ENCODE measurements at places on chromosomes 2 and 18.

DNA sequence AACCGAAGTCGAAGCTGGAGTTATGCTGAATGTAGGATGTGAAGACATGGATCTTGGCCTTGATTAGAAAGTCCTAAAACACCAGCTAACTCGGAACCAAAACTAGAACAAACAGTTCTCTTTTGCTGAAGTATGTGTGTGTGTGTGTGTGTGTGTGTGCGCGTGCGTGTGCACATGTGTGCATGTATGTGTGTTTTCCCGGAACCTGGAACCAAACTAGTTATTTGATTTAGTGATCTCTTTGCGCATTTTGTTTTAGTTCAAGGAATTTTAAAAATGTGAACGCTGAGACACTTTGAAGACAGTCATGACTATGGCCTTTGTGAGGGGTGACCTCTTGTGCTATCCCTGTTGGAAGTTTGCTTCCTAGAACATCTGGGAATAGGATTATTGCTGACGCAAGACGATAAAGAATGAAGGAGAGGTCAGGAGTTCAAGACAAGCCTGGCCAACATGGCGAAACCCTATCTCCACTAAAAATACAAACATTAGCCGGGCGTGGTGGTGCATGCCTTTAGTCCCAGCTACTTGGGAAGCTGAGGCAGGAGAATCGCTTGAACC, 23.8 kb downstream of the FHL2 start:
- no peak for DNase-seq

- DNase-seq: no peak
Measured at GRCh38 chr2:216260629-216261028, 111.7 kb downstream of the MARCHF4 start.

DNA sequence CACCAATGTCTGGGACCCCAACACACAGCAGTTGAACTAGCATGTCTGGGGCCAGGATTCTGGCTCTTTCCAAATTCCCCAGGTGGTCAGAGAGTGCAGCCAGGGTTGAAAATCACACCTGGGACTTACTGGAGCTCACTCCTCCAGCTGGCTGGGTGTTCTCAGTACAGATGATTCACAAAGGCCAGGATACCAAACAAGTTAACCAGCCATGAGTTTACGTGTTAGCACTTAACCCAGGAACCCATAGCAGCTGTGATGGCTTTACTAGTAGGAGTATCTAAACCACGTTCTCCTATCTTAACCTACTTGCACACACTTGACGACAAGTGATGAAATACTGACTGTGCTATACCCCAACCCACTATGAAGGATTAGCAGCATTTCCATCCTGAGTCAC, 222.8 kb downstream of the FBXO15 start:
- DNase-seq: no peak

- DNase-seq: no peak
Measured at GRCh38 chr18:44341759-44342158, 338.9 kb upstream of the SETBP1 start.

GRCh38 chr2:24885221-24886125, 34.6 kb downstream of the ADCY3 start:
- DNase-seq: no peak

DNA sequence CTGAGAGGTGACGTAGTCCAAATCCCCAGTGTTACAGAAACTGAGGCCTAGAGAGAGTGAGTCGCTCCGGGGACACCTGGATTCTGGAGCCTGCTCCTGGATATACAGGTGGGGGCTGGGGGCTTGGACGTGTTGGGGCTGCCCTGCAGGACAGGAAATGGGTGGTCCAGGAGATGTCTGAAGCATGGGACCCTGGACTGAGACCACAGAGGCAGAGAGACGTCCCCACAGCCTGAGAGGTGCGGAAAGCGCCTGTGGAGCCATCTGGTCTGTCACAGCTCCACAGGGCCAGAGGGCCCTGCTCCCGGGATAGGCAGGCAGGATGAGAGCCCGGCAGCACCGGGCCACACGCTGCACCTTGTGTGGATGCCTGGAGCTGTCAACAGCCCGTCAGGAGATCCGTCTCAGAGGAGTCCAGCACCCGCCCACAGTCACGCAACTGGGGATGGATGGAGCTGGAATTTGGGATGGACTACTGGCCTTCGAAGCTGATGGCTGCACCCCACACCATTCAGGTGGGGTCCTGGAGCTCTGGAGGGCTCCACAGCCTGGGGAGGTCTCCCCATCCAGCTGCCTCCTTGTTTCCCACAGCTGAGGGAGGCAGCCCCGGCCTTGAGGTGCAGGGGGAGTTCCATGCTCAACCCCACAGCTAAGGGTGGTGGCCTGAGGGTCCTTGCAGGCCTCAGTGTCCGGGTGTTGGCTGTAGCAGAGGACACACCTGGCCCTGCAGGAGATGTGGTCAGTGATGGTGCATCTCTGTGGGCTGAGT, 303.0 kb downstream of the NDUFA10 start:
- DNase-seq: no peak

DNA sequence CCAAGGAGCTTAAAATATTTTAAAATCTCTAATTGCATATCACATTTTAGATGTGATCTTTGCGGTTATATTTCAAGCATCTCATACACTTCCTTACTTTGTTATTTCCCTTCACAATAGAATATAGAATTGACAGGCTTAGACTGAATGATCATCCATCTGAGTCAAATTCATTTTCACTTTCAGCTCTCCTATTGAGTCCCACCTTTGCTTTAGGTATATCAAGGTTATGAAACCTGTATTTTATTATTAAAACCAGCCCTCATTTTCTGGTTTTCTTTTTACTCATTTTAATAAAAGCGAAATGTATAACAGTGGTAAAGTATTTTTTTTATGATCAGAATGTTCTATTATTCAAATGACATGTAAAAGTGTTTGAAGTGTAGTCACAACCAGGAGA, 162.9 kb upstream of the KYNU start:
- no peak for DNase-seq

DNA sequence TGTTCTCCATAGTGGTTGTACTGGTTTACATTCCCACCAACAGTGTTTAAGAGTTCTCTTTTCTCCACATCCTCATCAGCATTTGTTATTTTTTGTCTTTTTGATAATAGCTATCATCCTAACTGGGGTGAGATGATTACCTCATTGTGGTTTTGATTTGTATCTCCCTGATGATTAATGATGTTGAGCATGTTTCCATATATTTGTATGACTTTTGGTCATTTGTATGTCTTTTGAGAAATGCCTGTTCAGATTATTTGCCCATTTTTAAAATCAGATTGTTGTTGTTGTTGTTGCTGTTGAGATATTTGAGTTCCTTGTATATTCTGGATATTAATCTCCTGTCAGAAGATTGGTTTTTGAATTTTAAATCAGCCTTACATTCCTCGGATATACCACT, 147.5 kb downstream of the NCOA1 start:
- DNase-seq: no peak

- no peak for DNase-seq
Measured at GRCh38 chr18:79600141-79600540, 79.5 kb upstream of the CTDP1 start.

- DNase-seq: no peak
Measured at GRCh38 chr2:106961328-106961727, 75.4 kb upstream of the ST6GAL2 start.

DNA sequence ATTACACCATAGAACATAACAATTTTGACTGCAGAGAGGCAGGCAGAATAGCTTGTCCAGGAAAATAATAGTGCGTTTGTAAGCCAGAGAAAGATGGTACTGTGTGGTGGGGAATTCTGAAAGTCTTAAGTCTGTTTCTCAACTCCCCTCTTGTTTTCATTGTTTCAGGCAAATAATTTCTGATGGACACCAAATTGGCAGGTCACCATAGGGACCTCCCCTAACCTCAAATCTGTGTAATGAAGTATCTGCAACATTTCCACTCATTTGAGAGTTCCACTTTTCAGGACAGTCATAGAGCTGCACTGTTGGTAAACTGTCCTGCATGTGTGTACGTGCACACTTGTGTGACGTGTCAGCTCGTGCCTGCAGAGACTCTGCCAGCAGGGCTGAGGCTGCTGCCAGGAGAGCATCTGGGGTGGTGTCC, 195.6 kb downstream of the AGAP1 start:
- DNase-seq: no peak

DNA sequence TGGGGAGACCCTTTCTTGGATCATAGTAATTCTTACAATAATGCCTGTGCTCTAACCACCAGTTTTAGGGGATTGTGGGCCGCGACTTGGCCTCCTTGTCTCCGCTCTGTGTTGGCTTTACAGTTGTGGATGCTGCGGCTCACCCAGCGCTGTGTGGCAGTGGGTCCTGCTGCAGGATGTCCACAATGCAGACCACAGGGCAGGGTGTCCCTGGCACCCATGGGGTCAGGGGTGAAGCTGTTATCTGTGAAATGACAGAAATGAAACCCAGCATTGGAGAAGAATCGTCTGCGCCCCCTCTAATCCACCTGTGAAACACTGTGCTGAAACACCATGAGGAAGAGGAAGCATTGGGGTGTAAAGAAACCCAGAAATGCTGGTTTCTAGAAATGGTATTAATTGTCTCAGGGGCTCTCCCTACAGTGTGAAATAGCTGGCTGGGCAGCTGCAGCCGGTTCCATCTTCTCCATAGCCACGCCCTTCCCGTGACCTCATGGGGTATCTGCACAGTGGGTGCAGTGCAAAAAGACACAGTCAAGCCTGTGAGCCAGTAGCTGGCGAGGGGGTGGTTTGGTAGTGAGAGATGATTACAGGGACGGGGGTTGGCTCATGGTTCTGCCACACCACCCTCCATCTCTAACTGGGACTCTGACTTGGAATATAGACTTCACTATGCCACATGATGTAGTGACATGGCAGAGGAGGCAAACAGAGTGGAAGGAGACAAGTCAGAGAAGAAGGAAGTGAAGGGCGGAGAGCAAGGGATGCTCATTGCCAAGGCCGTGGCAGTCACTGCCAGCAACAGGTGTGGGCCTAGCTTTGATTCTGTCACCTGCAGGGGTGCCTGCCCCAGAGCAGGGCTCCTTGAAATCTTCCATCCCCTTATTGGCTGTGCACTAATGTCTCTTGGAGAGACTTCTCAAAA, 16.2 kb downstream of the INPP4A start:
- no peak for DNase-seq

- DNase-seq: no peak
Measured at GRCh38 chr2:121043061-121043826, 241.8 kb downstream of the TFCP2L1 start.

DNA sequence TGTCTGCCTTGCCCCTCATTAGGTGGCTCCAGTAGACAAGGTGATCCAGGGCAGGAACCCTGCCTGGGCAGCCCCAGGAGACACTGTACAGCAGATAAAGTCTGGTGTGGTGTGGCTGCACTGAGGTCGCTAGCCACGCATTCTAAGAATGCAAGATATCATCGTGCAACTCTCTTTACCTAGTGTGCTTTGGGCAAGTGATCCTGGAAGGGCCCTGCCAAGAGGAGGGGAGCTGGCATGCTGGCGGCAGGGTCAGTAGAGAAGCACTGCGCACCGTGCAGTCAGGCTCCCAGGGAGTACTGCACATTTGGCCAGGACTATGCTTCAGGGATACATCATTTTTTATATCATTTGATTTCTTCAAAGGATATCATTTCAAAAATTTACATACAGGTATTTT, 195.3 kb upstream of the SMAD2 start:
- no peak for DNase-seq

DNA sequence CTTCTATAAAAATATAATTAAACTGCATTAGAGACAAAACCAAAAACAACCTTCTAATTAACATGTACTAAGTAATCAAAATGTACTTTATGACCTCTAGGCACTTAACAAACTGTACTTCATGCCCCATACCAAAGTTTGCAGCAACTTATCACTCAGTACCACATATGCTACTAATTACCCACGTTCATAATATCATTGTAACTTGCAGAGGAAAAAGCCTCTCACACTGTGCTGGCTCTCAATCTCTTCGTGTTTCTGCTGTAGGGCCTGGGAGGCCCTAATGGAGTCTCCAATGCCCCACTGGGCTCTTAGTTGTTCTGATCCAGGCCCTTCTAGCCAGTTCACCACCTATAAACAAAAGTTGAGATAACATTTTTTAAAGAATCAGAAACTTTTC, 82.1 kb upstream of the CCDC141 start:
- no peak for DNase-seq

DNA sequence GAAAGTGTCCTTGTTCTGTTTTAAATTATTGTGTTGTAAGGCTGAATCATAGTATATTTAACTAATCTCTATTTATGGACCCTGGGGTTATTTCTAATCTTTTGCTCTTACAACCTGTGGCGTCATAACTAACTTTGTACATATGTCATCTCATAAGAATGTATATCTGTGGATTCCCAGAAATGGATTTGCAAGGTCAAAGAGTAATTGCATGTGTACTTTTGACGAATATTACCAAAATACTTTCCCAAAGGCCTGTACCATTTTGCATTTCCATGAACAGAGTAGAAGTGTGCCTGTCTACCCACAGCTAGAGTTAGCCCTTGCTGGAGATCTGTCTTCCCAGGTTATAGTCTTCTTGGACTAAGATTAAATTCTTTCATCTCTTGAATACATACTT, 42.8 kb downstream of the SEMA4F start:
- no peak for DNase-seq

GRCh38 chr2:204030322-204030721, 93.8 kb downstream of the ICOS start:
- no peak for DNase-seq

DNA sequence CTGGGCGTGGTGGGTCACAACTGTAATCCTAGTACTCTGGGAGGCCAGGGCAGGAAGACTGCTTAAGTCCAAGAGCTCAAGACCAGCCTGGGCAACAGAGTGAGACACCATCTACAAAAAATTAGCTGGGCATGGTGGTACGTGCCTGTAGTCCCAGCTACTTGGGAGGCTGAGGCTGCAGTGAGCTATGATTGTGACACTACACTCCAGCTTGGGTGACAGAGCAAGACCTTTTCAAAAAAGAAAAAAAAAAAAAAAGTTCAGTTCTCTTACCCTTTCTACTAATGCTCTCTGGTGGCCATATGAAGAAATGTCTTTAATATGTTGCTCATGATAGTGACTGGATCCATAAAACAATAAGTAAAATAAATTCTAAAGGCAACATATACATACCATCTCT, 14.9 kb downstream of the TYW5 start:
- no peak for DNase-seq

DNA sequence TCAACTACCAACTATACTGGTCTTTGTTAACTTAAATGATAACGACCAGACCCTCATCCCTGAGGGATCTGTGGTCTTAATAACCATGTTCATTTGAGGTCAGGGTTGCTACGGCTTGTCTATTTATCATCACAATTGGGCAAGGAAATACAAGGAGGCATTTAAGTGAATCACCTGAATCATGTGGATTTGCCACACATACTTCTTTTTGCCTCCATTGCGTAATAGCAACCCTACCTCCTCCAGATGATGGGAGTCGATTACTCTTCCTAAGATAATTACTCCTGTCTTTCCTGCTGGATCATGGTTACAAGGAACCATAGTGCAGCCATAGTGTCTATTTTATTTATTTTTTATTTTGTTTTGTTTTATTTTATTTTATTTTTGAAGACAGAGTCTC, 42.2 kb downstream of the TAF4B start:
- no peak for DNase-seq

GRCh38 chr18:51196811-51197660, 445 bp downstream of the MEX3C start:
- no peak for DNase-seq

GRCh38 chr2:177639262-177639914, 246.8 kb downstream of the AGPS start:
- DNase-seq: no peak

- no peak for DNase-seq
Measured at GRCh38 chr2:44941551-44942234, at the start of gene SIX3. Gene SIX3 (plus strand): TSS chr2:44941702. CDS start chr2:44942105, 403 bp downstream.

Measured in HFF-Myc (cell line).